ENCODE measurements at places on chromosomes 4 and X.
A peak's percentile ranks its signal among the peaks of the same experiment; 100 is the strongest.

- peak; percentile 7 for DNase-seq
Observed at GRCh38 chr4:71487344-71487920, 148.6 kb downstream of the SLC4A4 start.

DNA sequence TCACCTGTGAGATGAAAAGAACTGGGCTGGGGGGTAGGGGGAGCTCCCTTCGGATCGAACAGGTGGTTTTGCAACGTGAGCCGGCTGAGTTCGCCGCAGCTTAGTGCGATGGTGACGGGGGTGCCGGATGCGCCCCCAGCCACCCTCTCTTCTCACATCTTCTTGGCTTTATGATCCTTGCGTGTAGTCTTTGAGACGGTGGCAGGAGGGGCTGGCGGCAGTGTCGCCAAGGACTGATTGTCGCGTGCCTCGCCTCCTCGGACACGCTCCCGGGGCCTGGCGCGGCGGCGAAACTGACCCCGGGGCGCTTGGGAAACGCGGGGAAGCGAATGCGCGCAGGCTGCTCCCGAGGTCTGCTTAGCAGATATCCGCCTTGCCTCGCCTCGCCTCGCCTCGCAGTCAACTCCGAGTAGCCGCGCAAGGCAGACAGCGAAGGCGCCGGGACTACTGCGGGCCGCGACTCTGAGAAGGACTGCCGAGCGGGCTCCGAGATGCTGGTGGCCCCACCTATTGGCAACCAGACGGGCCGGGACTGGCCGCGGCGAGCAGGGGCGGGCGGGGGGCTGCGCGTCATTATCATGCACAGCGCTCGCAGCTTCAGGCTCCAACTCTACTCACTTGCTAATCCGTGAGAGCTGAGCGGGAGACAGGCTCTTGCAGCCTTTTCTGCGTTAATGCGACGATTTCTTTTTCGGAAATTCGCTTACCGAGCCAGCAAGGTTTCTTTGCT lies 1.5 kb downstream of the GRID2 start:
- peak; percentile 88 for DNase-seq

DNA sequence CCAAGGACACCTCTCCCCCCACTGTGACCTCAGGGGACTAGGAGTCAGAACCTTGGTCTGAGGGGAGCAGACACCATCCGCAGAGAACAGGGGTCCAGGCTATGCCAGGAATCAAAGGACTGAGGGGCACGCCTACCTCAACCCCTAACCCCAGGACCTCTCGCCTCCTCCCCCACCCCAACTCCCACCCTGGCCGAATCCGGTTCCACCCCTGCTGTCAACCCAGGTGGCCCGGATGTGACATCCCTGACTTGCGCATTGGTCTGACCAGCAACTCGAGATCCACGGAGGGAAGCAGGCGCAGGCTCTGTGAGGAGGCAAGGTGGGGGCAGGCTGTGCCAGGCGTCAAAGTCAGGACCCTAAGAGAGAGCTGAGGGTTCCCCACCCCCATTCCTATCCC lies 468 bp upstream of the MAGEA4 start:
- DNase-seq, result no peak

DNA sequence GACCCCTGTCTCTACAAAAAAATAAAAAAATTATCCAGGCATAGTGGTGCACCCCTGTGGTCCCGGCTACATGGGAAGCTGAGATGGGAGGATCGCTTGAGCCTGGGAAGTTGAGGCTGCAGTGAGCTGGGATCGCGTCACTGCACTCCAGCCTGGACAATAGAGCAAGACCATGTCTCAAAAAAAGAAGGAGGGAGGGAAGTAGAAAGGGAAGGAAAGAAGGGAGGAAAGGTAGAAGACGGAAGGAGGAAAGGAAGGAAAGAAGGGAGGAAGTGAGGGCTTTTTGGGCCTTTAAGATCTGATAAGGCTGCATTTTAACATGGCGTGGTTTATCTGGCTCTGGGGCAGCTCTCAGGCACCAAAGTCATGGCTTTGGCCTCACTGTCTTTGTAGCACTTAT lies 10.4 kb downstream of the PDK3 start:
- DNase-seq, result no peak

- no peak for DNase-seq
Observed at GRCh38 chrX:136588036-136588435, 56.0 kb downstream of the VGLL1 start.

GRCh38 chr4:124682384-124682783 lies 30.1 kb downstream of the ANKRD50 start:
- no peak for DNase-seq

DNA sequence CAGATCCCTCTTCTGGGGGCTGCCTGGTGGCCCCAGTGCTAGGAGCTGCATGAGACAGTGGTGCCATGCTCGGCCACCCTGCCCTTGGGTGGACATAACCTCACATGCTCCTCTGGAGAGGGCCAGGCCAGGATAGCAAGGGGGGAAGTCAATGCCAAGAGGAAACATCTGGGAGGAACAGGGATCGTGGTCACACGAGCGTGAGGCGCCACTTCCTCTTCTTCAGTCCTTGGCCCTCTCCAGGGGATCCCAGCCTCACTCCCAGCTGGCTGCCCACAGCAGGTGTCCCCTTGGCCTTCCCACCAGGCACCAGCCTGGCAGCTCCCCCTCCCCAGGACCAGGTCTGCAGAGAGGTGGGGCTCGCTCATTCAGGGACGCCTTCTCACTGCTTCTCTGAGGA lies 28.6 kb downstream of the TBC1D14 start:
- DNase-seq, result no peak

- no peak for DNase-seq
Observed at GRCh38 chr4:159400558-159401225, 297.8 kb downstream of the RAPGEF2 start.

GRCh38 chrX:44019911-44020310 lies 46.7 kb upstream of the NDP start:
- DNase-seq, result no peak

- DNase-seq, result no peak
Observed at GRCh38 chrX:95662200-95662599, 1022.4 kb upstream of the DIAPH2 start.

- no peak for DNase-seq
Observed at GRCh38 chr4:36067116-36067515, 177.2 kb downstream of the ARAP2 start.

DNA sequence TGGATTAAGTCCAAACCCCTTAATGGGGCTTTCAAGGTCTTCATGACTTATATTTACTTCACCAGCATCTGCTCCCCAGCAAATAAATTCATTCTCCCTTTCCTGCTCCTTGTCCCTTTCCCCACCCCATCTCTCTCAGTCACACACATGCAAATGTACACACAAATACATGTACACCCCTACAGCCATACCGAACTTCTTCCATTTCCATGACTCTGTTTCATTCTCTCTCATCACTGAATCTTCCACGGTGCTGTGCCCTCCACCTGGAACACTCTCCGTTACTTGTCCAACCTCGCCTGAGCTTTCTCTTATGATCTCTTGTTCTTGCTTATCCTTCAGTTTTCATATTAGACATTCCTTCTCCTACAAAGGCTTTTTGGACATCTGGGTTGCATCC lies 22.0 kb upstream of the RPA4 start:
- DNase-seq, result no peak

DNA sequence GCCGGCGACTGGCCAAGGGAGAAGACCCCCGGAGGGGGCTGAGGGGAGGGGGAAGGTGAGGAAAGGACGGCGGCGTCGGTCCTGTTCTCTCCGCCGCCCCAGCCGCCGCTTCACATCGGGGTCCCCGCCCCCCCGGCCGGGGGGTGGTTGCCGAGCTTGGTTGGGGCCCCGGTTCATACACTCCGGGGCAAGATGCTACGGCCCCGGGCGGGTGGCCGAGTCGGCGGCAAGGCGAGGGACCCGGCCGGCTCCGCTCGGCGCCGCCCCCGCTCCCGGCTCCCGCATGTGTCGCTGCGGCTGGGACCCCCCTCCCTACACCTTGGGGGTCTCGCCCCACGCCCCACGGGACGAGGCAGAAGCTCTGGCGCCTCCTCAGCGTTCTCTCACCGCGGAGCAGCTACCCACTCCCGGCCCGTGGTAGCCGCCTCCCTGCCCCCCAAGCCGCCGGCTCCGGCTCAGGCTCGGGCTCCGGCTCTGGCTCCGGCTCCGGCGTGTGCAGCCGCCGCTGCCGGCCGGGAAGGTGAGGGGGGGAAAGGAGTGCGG lies 461 bp downstream of the FBXW7 start:
- peak; percentile 31 for DNase-seq

DNA sequence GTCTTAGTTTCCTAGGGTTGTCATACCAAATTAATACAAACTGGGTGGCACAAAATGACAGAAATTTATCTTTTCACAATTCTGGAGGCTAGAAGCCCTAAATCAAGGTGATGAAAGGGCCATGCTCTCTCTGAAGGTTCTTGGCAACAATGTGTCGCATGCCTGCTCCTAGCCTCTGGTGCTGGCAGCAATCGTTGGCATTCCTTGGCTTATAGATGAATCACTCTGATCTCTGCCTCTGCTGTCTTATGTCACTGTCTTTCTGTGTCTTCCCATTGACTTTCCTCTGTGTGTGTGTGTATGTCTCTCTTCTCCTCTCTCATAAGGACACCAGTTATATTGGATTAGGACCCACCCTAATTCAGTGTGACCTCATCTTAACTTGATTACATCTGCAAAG lies 15.9 kb upstream of the INTU start:
- DNase-seq, result no peak

All from iPS-NIHi11 (cell line).